Iris pigment epithelial cell (primary cell): ENCODE measurements at places on chromosomes 6 and 20.

DNA sequence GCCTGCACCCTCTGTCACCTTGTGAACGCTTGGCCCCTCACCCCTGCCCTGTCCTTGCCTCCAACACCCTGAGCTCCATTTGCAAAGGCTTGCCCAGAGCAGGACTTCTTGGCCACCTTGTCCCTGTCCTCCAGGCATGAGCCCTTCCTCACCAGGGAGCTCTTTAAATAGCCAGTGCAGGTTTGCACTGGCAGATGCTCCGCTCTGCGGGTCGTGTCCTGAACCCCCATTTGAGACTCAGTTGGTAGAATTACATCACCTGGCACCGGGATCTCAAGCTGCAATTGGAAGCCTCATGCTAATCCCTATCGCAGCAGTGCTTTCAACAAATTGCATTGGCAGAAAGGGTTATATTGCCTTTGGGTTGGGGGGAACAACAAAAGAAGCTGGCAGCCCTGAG lies 85.9 kb downstream of the TRMT6 start:
- no peak for DNase-seq

- peak; percentile 7 for DNase-seq
Measured at GRCh38 chr6:143867236-143867635, 3.0 kb downstream of the ZC2HC1B start.

GRCh38 chr6:132202574-132202973 lies 198.7 kb downstream of the MOXD1 start:
- DNase-seq, result peak; percentile 91

- DNase-seq, result no peak
Measured at GRCh38 chr6:29131691-29132090, 23.8 kb downstream of the OR2J3 start.

DNA sequence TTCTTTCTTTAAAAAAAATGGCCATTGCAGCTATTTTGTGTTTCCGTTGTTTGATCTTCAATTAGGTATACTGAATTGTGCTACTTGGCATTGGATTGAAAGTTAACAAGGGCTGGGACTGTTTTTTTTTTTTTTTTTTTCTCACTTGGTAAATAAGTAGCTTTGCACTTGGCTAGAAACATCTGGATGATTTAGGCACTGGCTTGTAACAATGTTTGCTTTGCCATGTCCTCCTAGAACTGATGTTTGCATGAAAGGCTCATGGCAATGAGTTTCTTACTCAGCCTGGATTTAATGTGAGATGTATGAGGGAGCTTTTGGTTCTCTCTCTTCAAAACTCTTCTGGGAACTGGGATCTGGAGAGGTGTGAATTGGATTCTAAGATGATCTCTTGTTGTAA lies 414.1 kb downstream of the CDH26 start:
- DNase-seq, result no peak

DNA sequence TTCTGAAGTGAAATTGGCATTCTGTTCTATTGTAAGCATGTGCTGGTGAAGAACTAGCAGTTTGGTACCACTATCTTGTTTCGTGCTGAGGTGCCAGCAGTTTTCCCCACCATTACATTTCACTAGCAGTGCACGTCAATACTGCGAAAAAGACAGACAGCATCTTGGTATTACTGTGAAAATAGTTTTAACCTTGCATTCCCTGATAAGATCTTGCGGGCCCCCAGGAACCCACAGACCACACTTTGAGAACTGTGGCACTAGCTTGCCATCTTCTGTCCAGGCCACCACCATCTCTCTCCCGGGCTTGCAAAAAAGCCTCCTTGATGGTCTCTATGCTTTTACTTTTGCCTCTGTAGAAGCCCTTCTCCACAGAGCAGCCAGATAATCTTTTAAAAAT lies 185.7 kb downstream of the BACH2 start:
- no peak for DNase-seq

- no peak for DNase-seq
Measured at GRCh38 chr6:98636941-98637340, 197.4 kb upstream of the POU3F2 start.

GRCh38 chr6:139713424-139713823 lies 339.0 kb upstream of the CITED2 start:
- DNase-seq, result no peak

DNA sequence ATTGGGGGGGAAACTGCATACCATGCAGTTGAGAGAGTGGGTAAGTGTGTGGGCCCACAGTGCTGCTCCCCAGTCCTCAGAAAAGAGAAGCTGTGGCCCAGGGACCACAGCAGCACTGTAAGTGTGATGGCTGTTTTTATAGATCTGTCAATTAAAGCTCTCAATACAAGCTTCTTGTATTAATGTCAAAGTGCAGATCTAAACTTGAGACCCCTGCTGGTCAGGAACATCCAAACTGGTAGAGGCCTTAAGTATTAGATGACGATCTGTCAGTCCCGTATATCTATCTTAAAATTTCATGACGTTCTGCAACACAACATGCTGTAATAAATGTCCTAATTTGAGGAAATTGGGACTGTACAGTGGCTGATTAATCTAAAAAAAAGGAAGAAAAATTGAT lies 74.8 kb downstream of the TULP4 start:
- no peak for DNase-seq
